ENCODE measurements at places on chromosomes 12 and 14.

GRCh38 chr14:94621358-94622134 is 9.4 kb downstream of the SERPINA3 start:
- no peak for DNase-seq

DNA sequence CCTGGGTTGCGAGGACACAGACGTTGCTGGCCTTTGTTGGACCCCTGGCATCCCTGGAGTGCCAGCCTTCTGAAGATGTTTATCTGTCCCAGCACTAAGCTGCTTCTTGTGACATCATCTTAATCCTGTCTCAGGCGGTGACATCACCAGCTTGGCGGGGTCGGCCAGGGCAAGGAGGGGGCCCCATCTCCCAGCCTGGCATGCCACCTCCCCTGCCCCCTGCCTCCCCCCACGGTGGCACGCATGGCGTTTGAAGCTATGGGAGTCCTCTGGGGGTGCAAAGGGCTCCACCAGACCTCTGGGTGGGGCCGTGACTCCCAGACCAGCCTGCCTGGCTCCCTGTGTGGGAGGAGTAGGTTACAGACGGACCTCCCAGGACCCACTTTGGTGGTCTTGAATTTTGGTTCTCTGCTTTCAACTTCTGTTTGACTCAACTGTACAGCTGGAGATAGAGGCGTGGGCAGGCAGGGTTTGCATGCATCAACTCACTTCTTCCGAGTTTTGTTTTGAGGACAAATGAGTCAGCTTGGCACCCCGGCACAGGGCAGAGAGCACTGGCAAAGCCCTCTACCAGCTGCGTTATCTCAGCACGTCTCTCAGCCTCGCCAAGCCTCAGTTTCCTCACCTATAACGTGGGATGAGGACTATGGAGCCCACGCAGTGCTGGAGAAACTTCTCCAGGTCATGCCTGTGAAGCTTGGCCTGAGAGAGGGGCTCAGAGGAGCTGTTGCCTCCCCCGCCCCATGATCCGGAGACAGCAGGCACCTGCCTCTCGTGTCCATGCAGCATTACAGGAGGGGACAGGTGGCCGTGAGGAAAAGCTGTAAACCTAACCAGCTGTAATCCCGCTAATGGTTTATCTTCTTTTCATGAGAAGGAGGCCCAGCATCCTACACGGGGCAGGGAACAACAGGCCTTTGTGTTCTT is 38.8 kb upstream of the EML1 start:
- no peak for DNase-seq

GRCh38 chr12:52319097-52319496 is 2.1 kb downstream of the KRT83 start:
- DNase-seq: no peak

- DNase-seq: no peak
These were observed 45.1 kb downstream of the TMX1 start for GRCh38 chr14:51285120-51285519.

GRCh38 chr12:102427543-102427941 is 52.8 kb downstream of the IGF1 start:
- no peak for DNase-seq

Measured in activated CD4-positive, alpha-beta T cell treated with anti-CD3 and anti-CD28 coated beads, Interleukin-2, amount 10 ng/mL, durations not matched to agents 7 days and 5 days (primary cell).